PC-3 (cell line): ENCODE measurements at places on chromosomes 5 and 9. TPM values are rescaled to one million over a fixed set of nuclear protein-coding genes. Genes with fewer than 3 reads are reported as not detected.

DNA sequence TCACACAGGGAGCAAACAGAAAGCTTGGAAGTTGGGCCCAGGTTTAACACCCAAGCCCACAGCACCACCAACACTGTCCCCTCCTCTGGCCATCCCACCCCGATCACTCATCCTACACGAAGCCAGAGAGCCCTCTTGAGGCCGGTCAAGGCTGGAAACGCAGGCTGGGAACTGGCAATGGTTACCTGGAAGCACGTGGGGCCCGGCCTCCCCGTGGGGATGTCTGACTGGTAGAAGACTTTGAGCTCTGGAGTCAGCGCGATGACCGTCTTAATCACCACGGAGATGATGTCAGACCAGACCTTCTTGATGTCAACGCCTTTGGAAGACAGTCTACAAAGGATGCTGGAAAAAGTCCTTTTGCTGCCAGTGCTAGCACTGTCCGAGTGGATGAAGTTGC is 104.1 kb downstream of the TTLL11 start:
- DNase-seq: peak; percentile 33

DNA sequence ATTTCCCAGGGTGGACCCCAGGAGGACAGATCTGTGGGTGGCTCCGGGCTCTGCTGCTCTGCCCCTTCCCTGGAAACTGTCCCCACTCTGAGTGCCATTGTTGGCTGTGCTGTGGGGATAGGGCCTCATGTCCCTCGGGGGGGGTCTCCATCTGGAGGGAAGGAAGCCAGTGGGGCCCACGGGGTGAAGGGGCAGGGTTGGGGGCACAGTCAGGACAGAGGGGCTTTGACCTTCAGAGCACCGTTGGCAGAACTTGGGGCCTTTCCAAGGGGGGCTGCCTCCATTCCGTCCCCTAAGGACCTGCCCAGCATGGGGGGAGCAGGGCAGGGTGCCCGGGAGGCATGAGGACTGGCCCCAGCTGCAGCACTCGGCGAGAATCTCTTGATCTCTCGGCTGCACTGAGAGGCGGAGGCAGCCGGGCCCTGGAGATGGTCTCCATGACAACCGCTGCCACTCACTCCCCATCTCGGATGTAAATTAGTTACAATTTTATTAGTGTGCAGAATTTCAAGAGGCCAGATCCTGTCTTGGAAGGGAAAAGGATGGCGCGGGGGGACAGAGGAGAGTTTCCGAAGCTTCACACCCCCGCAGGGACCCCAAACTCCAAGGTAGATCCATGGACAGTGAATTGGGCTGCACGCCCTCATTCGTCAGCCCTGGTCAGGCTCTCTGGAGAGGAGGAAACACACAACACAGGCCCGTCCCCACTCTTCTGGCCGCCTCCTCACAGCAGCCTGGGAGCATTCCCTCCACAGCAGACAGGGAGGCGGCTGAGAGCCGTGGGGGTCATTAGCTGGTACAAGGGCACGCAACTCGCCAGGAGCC is 216.2 kb upstream of the IER5L start:
- no peak for DNase-seq

DNA sequence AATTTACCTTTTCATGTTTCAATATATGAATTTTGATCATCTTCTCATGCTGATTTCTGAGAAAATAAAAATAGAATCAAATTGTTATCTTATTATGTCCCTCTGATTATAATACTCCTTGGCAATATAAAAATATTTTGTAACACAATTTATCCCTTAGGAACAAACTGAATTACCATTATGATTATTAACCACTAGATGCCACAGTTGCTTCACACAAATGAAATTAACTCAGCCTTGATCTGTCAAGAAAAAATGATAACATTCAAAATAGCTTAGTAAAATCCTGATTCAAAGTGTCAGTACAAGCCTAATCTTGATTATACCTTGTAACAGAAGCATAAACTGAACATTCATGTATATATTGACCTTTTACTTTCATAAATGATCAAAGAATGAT is 4.8 kb upstream of the CHSY3 start:
- DNase-seq: peak; percentile 23

- no peak for DNase-seq
Observed at GRCh38 chr5:33764786-33765185, 127.0 kb downstream of the ADAMTS12 start.

NUTM2G gene
- total RNA-seq: not detected in 2 replicates

DNA sequence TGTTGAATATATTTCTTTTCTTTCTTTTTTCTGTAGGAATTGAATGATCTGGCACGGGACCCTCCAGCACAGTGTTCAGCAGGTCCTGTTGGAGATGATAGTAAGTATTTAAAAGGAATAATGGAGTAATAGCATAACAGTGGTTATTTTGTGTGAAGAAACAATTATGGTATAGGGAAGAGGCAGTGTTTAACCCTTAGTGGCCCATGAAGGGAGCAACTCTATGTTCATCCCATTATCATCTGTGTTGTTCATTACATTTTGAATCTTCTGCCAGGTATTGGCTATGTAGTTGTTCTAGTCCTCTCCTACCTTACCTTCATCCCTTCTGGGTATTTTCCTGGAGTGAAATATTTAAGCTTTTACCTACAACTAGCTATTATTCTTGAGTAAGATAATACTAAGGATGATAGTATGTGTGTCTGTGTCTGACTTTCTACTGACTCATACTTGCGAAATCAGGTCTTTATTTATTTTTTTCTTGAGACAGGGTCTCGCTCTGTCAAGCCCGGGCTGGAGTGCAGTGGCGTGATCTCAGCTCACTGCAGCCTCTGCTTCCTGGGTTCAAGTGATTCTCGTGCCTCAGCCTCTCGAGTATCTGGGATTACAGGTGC is 39.3 kb downstream of the UBE2D2 start:
- peak; percentile 62 for DNase-seq

ENTREP1 gene
- 0.36 and 0.46 TPM in 2 replicates for total RNA-seq

DNA sequence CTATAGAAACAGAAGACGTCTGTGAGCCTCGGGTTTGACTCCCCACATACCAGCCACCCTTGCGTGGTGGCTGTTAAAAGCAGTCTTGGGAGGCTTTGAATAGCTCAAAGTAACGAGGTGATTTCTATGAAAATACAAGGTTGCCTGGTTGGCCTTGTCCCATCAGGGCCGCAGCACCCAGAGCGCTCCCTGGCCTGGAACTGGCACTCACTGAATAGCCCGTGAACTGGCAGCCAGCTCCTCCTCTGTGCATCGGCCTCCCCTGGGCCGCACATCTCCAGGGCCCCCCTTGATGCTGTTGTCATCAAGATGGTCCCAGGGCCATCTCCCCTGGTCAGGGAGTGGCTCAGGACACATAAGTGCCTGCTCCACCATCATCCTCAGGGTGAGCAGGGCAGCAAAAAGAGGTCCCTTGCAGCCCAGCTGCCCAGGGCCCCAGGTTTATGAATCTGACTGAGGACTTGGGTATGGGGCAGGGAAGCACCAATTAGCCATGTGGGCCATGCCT is 144.6 kb upstream of the PPP1R26 start:
- DNase-seq: no peak

C5orf46 gene
- total RNA-seq: 59.9 and 78.7 TPM in 2 replicates

FABP6 gene
- 2.0 TPM in 1 of 2 replicates, not detected in the other for total RNA-seq

GRCh38 chr5:58825441-58825840 is 242.6 kb downstream of the RAB3C start:
- no peak for DNase-seq

- no peak for DNase-seq
Observed at GRCh38 chr5:15722305-15722704, 222.3 kb downstream of the FBXL7 start.

FAM170A gene
- not detected in 2 replicates for total RNA-seq

- peak; percentile 55 for DNase-seq
Observed at GRCh38 chr5:93884254-93884653, 142.9 kb upstream of the POU5F2 start.

DNA sequence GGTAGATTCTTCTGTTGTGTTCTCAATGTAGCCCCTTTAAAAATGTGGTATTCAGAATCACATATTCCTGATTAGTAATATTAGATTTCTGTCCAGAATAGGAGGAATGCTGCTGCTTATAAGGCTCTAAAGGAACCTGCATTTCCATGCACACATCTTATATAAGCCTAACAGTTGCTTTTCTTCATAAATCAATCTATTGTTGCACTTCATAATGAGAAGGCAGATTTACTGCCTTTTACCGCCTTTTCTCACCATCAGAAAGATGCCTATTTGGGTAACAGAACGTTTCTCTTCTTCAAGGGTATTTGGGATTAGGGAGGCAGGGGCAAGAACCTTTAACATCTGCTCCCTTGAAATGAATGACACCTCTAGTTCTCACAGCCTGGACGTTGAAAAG is 243.4 kb downstream of the MLLT3 start:
- DNase-seq: no peak
